Chondrocyte (in vitro differentiated cells): ENCODE measurements at places on chromosomes 12 and 14. TPM values are rescaled to one million over a fixed set of nuclear protein-coding genes. Genes with fewer than 3 reads are reported as not detected.
A peak's percentile ranks its signal among the peaks of the same experiment; 100 is the strongest.

GRCh38 chr12:52235001-52235764 is 2.1 kb downstream of the KRT7 start:
- peaks cover 70% of the 10 kb centered on the region for H3K4me1 ChIP-seq
- H3K27ac ChIP-seq = no peak overlapping the region
- peak overlapping the region; percentile 58 for H3K4me3 ChIP-seq
- peak; percentile 85 for DNase-seq
- no peaks in the 10 kb centered on the region for H3K27me3 ChIP-seq

DNA sequence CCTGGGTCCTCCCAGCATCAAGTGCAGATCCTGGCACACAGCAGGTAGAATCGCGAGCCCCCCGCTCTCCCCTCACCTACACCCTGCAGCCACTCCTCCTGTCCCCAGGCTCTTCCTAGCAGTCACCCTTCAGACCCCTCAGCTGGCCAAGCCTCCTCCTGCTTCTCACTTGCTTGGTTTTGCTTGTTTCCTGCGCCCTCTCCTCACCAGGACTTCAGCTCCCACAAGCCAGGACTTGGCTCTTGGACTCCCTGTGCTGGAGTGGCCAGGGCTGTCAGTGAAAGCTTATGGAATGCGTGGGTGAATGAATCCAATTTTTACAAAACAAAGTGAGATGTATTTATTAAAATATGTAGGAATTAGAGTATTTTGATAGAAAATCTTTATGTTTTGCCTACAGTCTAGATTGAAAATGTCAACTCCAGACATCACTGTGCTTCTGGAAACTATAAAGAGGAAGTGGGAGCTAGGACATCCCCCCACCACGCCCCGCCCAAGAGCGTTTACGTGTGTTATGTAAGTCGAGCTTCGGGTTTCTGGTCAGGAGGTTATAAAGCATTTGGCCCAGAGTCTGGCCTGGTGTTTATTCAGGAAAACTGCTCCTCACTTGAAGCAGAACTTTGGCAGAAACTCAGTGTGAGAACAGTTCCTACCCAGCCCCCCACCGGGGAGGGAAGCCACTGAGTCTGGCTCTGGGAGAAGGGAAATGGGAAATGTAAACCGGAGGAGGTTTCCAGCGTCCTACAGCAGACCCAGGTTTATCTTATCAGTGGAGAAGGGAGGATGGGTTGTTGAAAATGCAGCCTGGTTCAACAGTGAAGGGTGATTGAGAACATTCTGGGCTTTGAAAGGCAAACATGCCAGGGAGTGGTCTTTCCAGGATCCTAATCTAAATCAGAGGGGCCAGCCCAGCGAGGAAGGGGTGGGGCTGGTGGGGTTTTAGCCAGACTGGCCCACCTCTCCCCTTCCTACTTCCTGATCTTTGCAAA is 8.8 kb downstream of the ALDH2 start:
- H3K36me3 ChIP-seq = peaks cover 3% of the 10 kb centered on the region
- DNase-seq = no peak
- no peaks in the 10 kb centered on the region for H3K27me3 ChIP-seq
- H3K27ac ChIP-seq = peak overlapping the region; percentile 94

DNA sequence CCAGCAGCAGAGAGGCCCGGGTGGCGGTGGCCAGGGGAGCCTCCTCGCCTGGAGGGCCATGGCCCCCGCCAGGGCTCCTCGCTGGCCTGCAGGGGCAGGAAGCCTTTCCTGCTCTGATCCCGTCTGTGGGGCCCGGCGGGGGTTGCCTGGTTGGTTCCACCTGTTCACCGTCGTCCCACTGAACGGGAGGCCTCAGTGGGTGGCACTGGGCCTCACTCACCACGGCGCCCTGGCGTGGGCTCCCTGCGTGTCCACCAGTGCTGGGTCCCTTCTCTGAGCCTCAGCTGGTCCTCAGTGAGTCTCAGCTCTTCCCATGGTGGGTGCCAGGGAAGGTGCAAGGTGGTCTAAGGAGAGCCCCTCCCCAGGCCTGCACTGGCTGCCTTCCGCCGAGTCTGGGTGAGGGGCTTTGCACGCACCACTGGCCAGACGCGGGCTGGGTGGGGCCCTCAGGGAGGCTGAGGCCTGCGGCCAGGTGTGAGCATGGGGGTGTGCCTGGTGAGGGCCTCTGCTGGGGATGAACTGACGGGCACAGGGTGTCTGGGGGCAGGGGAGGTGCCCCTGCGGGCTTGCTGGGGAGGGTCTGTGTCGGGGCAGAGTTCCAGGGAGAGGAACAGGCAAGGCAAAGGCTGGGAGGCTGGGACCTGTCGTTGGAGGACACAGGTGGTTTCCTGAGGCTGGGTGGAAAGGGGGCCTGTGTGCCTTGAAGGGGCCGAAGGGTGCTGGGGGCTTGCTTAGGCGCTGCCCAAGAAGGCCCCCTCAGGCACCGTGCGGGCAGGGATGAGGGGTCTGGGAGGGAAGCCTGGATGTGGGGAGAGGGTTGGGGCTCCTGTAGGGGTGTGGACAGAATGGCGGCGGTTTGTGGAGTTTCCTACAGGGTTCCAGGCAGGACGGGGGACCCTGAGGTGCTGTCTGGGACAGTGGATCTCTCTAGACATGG is 339.8 kb downstream of the TMEM121 start:
- peaks cover 3% of the 10 kb centered on the region for H3K36me3 ChIP-seq
- H3K4me1 ChIP-seq = no peaks in the 10 kb centered on the region
- no peaks in the 10 kb centered on the region for H3K27me3 ChIP-seq
- no peak overlapping the region for H3K4me3 ChIP-seq
- peak; percentile 87 for DNase-seq
- H3K27ac ChIP-seq = no peak overlapping the region

- peaks cover 40% of the 10 kb centered on the region for H3K4me1 ChIP-seq
- no peak for DNase-seq
- peak overlapping the region; percentile 37 for H3K4me3 ChIP-seq
- no peaks in the 10 kb centered on the region for H3K36me3 ChIP-seq
These were observed 49.4 kb downstream of the CCNK start for GRCh38 chr14:99530407-99531155.

Gene MIP
- not detected in 3 replicates for total RNA-seq
